ENCODE measurements at places on chromosomes 11 and 22.
A peak's percentile ranks its signal among the peaks of the same experiment; 100 is the strongest.

DNA sequence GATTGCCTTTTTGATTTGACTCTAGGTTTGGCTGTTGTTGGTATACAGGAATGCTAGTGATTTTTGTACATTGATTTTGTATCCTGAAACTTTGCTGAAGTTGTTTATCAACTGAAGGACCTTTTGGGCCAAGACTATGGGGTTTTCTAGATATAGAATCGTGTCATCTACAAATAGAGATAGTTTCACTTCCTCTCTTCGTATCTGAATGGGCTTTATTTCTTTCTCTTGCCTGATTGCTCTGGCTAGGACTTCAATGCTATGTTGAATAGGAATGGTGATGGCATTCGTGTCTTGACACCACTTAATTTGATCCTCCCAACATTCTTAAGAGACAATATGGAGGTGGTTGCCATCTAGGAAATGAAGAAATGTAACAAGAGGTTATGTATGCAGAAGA lies 388.1 kb upstream of the API5 start:
- DNase-seq = no peak

DNA sequence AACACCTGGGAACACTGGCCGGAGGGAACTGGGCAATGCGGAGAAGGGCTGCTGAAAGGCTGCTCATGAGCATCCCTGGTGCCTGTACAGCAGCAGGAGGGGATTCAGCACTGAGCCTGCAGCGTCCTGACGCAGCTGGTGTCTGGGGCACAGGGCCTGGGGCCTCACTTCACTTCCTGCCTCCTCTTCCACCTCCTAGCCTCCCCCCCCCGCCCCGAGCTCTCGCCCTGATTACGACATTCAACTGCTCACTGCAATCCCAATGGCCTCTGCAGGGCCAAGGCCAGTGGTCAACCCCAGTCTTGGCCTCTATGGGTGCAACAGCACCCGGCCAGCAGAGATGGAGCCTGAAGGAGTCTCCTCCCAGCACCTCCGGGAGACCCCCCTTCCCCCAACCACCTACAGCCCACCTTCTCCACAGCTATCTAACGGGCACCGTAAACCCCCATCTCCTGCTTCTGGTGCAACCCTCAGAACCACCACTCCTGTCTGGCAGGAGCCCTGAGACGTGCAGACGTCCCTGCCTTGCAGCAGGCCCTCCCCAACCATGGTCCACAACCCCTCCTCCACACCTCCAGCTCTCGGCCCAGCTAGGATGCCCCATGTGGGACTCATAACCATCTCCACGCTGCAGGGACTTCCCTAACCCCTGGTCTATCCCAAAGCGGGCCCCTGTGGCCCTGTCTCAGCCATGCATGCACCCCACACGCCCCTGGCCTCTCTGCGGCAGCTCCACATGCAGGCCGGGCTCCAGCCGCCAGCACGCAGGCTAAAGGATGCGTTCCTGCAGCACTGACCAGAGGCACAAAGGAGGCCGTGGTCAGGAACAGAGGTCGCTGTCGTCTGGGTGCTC lies 38.2 kb downstream of the BRD1 start:
- peak; percentile 55 for DNase-seq

- no peak for DNase-seq
Measured at GRCh38 chr11:102664001-102664752, 39.0 kb upstream of the MMP20 start.

- DNase-seq = no peak
Measured at GRCh38 chr11:72522186-72522585, 87.9 kb upstream of the CLPB start.

DNA sequence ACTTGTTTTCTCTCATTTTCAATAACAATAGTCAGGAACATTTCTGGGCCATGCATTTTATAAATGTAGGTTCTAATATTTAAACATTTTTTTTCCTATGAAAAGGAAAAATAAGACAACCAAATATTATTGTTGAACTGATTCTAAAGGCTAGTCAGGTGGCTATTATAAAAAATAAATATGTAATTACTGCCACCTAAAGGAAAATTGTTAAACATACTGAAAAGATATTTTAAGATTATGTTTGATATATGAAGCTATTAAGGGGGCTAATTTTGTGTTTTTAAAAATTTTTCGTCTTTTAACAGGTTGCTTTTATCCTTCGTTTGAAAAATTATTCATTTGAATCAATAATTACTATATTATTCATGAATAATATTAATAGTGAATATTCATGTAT lies 62.2 kb upstream of the FDX1 start:
- peak; percentile 11 for DNase-seq

DNA sequence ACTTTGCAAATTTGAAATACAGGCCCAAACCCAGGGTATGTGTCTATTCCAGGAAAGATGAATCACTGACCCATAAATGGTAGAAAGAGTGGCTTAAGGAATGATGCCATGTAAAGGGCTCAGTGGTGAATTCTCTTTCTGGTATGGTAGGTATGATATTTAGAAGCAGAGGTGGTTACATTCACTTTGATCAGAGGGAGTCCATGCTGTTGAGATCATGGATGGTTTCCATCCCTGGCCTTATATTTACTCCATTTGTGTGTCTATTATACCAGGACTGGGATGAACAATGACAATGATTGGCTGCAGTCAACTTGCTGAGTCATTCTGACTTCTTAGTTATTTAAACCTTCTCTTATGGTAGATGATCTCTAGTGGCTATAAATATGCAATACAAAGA lies 419.8 kb upstream of the LRRC4C start:
- DNase-seq = peak; percentile 4

DNA sequence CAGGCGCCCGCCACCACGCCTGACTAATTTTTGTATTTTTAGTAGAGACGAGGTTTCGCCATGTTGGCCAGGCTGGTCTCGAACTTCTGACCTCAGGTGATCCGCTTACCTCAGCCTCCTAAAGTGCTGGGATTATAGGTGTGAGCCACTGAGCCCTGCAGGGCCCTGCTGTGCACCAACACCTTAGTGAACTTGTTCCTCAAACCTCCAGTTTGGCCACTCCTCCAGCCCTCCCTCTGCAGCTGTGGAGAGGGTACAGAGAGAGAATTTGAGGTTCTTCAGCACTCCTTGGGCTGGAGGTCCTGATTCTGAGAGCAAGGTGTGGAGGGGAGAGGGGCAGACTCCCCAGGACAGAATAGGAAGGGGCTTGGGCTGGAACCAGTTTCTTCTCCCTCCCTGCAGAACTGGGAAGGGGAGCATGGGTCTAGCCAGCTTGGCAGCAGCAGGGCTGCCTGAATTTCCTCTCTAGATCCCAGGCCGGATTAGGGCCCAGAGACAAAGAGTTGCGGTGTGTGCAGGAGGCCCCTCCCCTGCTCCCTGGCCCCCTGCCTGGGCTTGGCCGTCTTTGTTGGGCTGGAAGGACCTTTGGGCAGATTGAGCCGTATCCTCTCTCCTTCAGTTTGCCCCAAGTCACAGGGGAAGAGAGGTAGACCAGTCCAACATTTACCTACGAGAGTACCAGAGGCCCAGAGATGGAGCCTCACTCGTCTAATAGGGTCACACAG lies 2.3 kb upstream of the PEX16 start:
- DNase-seq = no peak

DNA sequence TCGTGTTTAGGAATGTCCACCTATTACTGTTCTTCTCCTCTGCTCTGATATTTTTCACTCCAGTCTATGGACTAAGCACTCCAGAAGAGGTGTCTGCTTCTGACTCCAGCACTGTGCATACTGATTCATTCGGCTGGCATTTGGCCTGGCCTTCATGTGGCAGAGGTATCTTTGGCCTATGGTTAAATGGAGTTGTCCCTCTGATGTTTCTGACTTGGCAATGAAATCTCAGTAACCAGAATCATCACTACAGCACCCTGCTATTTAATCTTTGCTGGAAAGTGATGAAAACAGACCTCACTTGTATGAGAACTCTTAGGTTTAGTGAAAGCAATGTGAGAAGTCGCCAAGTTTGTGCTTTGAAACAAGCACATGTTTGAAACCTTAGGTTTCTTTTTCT lies 155.2 kb downstream of the MAML2 start:
- peak; percentile 91 for DNase-seq

Data from fibroblast of mammary gland (primary cell).